Activated gamma-delta T cell treated with anti-CD3 and anti-CD28 coated beads, Interleukin-2, amount 50 U/mL, for 16 hours (primary cell): ENCODE measurements at places on chromosomes 11 and 22.

DNA sequence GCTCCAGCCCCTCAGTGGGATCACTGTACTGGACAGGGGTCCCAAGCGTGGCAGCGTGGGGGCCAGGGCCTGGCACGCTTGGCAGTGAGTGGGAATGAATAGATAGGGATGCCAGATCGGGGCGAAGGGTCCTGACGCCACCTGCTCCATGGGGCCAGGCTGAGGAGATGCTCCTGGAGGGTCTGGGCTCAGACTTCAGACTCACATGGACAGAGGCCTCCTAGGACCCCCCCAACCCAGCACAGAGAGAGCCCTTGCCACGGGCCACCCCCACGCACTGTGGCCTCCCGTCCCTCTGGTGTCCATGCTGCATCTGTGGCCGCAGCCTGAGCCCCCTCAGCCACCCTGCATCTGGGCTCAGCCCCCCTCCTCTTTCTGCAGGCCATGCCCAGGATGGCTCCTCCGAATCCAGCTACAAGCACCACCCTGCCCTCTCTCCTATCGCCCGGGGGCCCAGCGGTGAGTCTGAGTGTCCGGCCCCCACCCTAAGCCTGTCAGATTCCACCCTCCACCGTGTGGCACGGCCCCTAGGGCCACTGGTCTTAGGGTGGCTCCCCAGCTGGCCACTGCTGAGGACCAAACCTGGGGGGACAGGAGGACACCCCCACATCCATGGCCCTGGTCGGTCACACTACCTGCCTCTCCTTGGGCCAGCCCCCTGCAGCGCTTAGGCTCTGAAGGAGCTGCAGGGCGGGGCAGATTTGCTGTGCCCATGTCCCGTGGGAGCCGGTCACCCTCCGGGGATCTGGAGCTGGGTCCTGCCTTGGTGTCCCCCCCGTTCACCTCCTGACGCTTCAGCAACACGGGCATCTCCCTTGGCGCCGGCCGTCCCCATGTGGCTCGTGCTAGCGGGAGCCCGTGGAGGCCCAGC is 2.7 kb downstream of the MUC5AC start:
- no peak for DNase-seq

DNA sequence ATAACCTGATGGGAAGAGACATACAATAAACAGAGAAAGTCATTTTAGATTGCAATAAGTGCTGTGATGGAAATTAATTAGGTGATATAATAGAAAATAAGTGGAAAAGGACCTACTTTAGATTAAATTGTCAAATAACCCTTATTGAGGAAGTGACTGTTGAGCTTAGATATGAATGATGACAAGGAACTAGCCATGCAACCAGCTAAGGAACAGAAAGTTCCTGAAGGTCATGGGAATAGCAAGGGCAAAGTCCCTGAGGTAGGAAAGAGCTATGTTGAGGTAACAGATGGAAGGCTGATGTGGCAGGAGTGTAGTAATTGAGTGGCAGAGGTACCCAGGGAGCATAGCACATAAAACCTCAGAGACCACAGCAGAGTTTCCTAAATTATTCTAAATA is 135.2 kb downstream of the WNT11 start:
- no peak for DNase-seq

- no peak for DNase-seq
Observed at GRCh38 chr11:47278058-47278457, 8.1 kb downstream of the MADD start.

GRCh38 chr11:95939091-95939490 is 15.2 kb upstream of the MTMR2 start:
- DNase-seq = no peak

DNA sequence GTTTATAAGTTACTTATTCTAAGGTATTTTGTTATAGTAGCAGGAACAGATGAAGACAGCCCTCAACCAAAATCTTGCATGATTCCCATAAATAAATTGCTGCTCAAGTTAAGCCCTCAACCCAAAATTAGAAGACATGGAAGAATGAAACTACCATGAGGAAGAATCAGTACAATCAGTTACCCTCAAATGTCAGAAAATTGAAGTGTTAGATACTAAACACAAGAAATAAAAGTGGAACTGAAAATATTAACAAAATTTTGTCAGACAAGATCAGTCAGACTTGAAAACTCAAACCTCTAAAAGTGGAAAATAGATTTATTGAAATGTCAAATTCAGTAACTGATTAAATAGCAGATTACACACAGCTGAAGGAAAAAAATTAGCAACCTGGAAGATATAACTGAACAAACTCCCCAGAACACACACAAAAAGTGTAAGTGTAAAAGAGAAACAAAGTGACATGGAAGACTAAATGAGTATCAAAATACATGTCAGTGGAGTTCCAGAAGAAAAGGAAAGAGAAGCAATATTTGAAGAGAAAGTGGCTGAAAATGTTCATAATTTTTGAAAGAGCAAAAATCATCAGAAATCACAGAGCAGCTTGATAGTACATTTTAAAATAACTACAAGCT is 49.5 kb upstream of the GNAZ start:
- DNase-seq = no peak

DNA sequence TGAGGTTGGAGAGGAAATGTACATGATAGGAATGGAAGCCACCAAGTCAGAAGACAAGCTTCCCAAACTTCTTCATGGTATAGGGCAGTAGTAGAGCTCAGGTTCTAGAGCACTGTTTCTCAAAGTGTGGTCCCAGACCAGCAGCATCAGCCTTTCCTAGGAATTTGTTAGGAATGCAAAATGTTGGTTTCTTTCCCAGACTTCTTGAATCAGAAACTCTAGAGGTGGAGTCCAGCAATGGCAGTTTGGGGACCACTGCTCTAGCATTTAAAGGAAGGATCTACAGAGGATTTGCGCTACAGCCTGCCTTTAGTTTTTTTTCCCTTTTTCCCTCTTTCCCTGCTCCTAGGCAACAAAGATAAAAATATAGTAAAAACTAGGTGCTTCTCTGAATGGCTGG is 17.0 kb upstream of the MMP12 start:
- no peak for DNase-seq

GRCh38 chr11:61776561-61777075 is 15.8 kb downstream of the TMEM258 start:
- peak; percentile 50 for DNase-seq

DNA sequence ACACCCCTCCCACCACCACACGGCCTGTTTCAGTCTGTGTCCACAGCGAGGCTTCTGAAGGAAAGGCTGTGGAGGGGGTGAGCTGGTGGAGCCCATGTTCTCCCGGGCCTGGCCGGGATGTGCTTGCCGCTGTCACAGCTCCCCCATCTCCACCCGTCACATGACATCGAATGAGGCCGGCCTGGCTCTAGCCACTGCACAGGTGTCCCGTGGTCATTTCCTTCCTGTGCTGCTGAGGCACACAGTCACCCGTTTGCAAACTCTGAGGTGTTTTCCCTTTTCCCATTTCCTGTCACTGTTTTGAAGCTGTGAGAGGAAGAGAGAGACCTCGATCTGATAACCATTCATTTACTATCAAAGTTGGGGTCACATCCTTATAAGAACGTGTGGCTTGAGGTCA is 55.7 kb upstream of the CLDN5 start:
- DNase-seq = no peak

- DNase-seq = peak; percentile 40
Observed at GRCh38 chr11:44927174-44927661, 23.5 kb downstream of the TP53I11 start.

DNA sequence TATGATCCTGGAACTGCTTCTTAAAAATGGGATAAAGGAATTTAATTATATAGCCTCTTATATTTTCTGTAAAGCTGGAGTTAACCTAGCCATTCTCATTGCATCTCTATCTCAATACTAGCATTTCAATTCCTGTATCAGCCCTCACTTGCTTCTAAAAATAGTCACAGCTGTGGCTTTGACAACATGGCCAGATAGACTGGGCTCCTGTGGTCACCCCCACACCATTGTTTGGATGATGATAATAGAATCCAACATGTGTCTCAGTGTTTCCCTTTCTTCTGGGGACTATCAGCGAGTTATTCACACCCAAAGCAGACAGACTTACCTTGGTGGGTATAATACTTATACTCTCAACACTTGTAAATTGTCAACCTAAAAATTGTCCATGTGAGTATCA is 6.9 kb downstream of the VWA5A start:
- DNase-seq = no peak

DNA sequence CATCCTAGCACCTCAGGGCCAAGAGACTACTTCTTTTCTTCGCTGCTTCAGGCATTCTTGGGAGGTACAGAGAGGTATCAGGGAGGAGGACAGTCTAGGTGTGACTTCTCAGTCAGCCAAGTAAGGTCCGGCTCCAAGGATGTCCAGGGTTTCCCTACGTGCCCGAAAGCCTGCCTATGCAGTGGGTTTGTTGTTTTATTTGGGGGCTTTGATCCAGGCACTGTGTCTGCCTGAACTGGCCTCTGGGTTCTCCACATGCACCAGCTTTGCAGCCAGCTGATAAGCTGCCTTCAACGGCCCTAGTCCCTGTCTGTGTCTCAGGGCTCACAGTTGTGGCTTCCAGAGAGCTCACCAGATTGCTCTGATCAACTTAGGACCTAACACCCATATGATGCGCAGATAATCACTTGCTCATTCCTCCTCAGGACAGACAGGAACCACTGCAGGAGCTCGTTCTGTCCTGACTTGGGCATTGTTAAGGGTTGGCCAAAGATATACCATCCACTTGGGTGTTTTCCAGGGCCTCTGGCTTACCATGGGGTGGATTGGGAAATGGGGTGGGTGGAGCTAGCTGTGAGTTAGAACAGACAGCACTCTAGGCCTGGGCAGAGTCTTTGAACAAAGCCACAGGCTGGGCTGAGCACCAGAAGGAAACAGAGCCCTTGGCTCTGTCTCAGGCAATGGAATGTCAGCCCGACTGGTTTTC is 45.5 kb upstream of the CRYBB3 start:
- no peak for DNase-seq

GRCh38 chr22:21866833-21867527 is 465 bp downstream of the MAPK1 start:
- peak; percentile 7 for DNase-seq

DNA sequence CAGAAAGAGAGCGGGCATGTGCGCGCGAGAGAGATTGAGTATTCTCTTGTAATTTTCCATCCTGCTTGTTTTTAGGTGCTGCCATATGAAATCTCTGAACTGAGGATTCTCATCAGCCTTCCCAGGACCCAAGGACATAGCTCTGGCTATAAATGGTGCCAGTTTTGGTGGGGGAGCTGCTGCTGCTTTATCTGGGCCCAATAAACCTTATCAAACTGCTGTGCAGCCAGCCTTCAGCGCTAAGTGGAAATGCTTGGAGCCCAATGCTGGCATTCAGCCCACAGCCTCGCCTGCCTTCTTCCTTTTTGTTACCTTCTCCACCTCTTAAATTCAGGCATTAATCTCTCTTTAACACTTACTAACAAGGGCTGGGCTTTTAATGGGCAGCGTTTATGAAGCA is 2.4 kb upstream of the ZBTB16 start:
- DNase-seq = no peak

DNA sequence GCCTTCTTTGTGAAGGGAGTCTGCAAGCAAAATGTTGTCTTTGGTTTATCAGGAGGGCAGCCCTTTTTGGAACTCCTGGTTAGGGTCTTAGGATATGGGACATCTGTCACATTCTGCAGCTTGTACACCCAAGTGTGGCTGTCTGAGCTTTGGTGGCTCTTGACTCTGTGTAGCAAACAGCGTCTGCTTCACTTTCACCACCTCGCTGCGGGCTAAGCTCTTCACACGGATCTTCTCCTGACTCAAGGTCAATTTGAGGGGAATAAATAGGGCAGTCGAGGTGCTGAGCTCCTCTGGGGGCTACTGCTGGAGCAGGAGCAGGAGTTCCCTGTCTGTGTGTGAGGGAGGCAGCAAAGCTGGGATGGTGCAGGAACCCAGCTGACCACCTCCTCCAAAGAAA is 10.6 kb downstream of the MICAL2 start:
- DNase-seq = no peak

- DNase-seq = no peak
Observed at GRCh38 chr22:39481054-39481453, 21.0 kb upstream of the MIEF1 start.
